ENCODE measurements at places on chromosomes 1 and 21. TPM values are rescaled to one million over a fixed set of nuclear protein-coding genes. Genes with fewer than 3 reads are reported as not detected.

Gene LRRC71
- polyA plus RNA-seq = 1.6 TPM

Gene CLDN8
- polyA plus RNA-seq = not detected

Gene CHODL
- polyA plus RNA-seq = 1.1 TPM

Gene VTCN1
- 13.3 TPM for polyA plus RNA-seq

Gene NTRK1
- polyA plus RNA-seq = 0.40 TPM
